ENCODE measurements at places on chromosomes 2 and 18.
A peak's percentile ranks its signal among the peaks of the same experiment; 100 is the strongest.

GRCh38 chr2:15561574-15562344, 625 bp upstream of the NBAS start:
- DNase-seq: no peak

DNA sequence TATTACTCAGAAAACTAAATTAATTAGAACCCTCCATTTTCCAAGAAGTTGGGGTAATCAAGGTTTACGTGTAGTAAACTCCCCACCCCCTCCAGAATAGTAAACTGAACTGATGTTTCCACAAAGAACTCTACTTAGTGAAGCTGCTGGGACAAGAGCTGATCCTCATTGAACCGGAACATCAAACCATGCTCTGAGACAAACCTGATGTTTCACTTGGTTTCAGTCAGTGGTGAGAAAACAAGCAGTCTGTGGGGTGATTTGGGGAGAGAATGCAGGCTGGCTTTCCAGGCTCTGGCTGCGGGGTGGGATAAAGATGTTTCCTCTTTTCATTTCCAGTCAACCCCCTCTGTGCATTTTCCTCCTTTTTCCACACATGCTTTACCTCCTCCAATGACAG, 38.2 kb downstream of the CELF4 start:
- DNase-seq: no peak

DNA sequence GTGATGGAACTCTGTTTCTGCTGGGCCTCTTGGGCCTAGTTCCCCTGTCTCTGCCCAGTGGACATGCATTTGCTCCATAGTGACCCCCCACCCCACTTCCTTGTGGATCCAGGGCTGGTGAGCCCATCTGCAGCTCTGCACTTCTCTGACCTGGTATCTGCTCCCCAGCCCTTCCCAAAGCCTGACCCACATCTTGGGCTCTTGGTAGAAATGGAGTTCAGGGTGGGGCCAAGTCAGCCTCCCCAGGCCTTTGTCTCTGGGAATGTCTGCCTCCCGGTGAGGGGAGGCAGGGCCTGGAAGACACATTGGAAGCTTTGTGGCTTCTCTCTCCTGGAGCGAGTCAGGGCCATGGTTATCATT, 6.3 kb upstream of the TRAF3IP1 start:
- DNase-seq: no peak

- peak; percentile 4 for DNase-seq
Measured at GRCh38 chr18:43382641-43383403, 105.5 kb upstream of the SYT4 start.

GRCh38 chr2:42999391-42999841, 207.0 kb upstream of the HAAO start:
- no peak for DNase-seq
